ENCODE measurements at places on chromosomes 5 and 9. TPM values are rescaled to one million over a fixed set of nuclear protein-coding genes. Genes with fewer than 3 reads are reported as not detected.
A peak's percentile ranks its signal among the peaks of the same experiment; 100 is the strongest.

DNA sequence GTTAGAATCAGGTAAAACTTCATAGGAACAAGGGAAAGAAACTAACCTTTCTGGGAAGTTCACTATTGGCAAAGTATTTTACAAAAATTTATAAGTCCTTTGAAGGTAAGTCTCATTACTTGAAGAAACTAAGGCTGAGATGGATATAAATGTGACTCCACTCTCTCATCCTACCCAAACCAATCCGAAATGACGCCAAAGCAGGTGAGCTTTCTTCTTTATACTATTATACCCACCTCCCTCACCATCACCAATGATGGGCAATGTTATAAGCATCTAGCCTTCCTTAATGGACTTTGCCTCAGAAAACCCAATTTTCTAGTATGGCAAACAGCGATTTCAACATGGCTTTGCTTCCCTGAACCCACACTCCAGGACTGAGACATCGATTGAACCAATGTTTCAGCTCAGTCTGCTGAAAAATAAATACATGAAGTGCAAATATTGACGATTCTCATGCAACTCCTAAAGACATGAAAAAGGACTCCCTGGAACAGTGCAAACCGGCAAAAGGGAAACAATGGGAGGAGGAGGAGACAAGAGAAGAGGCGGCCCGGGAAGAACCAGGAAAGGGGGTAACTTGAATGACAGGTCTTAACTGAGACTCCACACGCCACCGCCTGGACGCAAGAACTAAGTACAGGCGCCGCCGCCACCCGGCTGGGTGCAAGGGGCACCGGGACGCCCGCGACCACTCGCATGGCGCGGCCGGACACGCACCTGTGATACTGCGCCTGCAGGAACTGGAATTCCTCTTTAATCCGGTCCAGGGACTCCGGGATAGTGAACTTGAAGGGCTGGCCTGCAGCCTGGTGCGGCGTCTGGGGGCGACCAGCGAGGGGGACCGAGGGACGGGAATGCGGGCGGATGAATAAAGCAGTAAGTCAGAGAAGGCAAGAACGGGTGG, 2.5 kb downstream of the TLE1 start:
- peaks cover 44% of the 10 kb centered on the region for H3K4me1 ChIP-seq
- peaks cover 37% of the 10 kb centered on the region for H3K36me3 ChIP-seq
- H3K27ac ChIP-seq, result peak overlapping the region; percentile 83
- H3K4me3 ChIP-seq, result peak overlapping the region; percentile 79
- no peaks in the 10 kb centered on the region for H3K27me3 ChIP-seq

- no peaks in the 10 kb centered on the region for H3K27me3 ChIP-seq
- no peak overlapping the region for H3K4me3 ChIP-seq
Observed at GRCh38 chr5:172660974-172661373, 19.9 kb downstream of the NEURL1B start.

DNA sequence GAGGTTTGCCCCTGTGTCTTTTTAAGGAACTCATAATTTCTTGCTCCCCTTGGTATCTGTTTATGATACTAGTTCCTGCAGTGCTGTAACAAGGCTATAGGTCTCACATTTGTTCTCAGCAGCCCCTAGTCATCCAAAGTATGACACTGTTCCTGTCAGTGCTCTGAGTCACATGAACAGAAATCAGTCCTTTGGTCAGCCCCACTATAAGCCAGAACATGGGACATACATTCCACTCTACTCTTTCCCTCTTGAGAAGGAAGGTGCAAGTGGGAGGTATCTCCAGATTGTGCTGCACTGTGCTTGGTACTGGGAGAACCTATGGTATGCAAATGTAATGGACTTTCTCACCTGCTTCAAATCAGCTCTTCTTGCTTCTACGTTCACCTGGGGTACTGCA, 87.0 kb downstream of the IARS1 start:
- H3K27me3 ChIP-seq, result no peaks in the 10 kb centered on the region
- no peaks in the 10 kb centered on the region for H3K4me1 ChIP-seq
- peak overlapping the region; percentile 9 for H3K27ac ChIP-seq
- peaks cover 26% of the 10 kb centered on the region for H3K36me3 ChIP-seq
- no peak for DNase-seq
- H3K4me3 ChIP-seq, result no peak overlapping the region

GRCh38 chr9:129069862-129070641, 10.9 kb upstream of the DOLPP1 start:
- no peaks in the 10 kb centered on the region for H3K4me1 ChIP-seq
- no peak overlapping the region for H3K27ac ChIP-seq
- H3K4me3 ChIP-seq, result no peak overlapping the region
- H3K36me3 ChIP-seq, result no peaks in the 10 kb centered on the region
- DNase-seq, result no peak

DNA sequence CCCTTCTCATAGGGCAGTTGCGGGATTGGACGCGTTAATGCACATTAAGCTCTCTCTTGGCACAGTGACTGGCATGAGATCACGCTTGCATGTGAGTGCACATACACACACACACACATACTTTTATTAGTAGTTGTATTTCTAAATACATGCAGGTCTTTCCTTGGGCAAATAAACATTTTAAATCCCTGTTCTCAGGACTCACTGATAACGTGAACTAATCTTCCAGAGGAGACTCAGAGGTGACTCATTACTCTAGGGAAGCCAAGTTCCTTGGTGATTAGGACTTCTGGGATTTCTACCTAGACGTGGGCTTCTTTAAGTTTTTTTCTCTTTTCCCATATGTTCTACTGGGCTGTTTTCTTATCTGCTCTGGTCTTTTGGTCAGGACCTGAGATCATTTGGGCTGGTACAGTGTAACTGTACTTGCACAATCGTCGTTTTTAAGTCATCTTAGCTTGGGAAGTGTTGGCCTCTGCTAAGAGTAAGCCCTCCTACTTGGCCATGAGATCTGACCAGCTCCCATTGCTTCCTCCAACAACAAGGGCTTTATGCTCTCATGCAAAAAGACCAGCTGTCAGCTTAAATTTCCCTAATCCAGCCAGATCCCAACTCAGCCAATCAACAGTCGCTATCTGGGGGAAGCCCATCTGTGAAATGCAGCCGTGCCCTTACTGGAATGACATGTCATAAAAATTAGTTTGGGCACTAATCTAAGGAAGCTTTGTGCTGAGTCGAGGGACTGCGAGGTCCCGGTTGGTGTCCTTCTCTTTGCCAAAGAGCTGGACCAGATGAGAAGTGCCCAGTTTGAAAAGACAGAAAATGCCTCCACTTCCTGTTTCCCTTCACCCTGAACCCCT, 176.4 kb upstream of the ANKRD55 start:
- H3K36me3 ChIP-seq, result no peaks in the 10 kb centered on the region
- H3K27me3 ChIP-seq, result no peaks in the 10 kb centered on the region
- H3K4me1 ChIP-seq, result peaks cover 33% of the 10 kb centered on the region
- H3K27ac ChIP-seq, result no peak overlapping the region
- DNase-seq, result peak; percentile 67
- H3K4me3 ChIP-seq, result no peak overlapping the region

DNA sequence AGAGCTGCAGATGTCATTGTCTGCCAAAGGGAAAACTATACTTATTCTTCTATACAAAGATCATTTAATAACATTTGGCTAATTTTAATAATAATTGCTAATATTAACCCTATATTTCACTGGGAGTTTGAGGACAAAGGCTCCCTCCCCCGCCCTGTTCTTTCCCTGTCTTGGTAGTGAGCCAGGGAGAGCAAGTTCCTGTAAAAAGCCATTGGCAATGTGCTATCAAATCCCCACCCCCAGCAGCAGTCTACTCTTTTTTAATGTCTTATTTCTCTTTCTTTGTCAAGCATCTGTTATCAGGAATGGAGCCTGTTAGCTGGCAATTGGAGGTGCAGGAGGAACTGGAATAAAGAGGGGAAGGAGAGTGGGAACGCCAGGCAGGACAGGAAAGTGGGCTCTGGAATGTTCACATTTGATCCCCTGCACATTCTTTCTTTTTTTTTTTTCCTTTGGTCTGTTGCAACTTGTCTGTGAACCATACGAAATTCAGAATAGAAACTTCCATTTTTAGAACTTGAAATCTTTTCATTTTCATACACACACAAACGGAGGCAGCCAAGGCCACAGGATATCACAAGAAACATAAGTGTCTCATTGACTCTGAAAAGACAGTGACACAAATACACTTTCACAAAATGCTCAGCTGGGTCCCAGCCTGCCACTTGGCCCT, 664.8 kb upstream of the ZNF608 start:
- H3K27me3 ChIP-seq, result no peaks in the 10 kb centered on the region
- no peaks in the 10 kb centered on the region for H3K36me3 ChIP-seq
- H3K4me3 ChIP-seq, result no peak overlapping the region
- peaks cover 45% of the 10 kb centered on the region for H3K4me1 ChIP-seq

DNA sequence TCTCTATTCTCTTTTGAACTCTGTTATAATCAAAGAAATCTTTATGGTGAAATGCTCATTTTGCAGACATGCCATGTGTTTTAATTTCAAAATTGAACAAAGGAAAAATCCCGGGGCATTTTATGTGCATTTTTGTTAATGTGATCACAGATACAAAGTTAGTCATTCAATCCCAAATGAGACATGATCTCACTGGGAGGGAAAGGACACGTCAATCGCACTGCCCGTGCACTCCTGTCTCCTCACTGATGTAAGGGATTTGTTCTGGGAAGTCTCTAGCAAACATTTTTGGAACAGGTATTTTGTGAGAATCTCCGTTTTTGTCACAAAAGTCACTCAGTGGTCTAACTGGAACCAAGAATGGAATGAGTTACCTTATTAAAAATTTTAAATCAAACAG, 97.9 kb upstream of the RANBP6 start:
- H3K4me1 ChIP-seq, result no peaks in the 10 kb centered on the region
- H3K4me3 ChIP-seq, result no peak overlapping the region
- no peaks in the 10 kb centered on the region for H3K27me3 ChIP-seq
- H3K36me3 ChIP-seq, result no peaks in the 10 kb centered on the region
- no peak overlapping the region for H3K27ac ChIP-seq

DNA sequence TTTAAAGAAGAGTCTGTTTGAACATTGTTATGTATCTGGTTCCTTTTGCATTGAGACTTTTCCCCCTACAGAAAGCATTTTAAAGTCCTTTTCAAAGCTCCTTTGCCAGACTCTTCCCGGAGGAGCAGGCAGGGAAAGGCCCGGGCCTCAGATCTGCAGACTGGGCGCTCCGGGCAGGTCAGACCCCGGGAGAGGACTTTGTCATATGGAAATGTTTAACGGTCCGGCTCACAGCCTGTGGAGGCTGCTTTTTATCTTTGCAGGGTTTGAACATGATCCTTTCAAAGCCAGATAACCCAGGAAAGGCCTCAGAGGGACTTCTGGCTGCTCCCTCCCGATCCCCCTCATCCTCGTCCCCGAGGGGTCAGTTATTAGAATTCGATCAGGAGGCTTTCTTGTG, 82.1 kb upstream of the IRX2 start:
- no peaks in the 10 kb centered on the region for H3K4me1 ChIP-seq
- no peak for DNase-seq
- H3K36me3 ChIP-seq, result no peaks in the 10 kb centered on the region
- no peak overlapping the region for H3K4me3 ChIP-seq

GRCh38 chr5:96823900-96824380, 16.2 kb upstream of the ERAP1 start:
- H3K27me3 ChIP-seq, result no peaks in the 10 kb centered on the region
- H3K4me3 ChIP-seq, result no peak overlapping the region
- no peaks in the 10 kb centered on the region for H3K36me3 ChIP-seq
- peak; percentile 91 for DNase-seq
- peaks cover 16% of the 10 kb centered on the region for H3K4me1 ChIP-seq

DNA sequence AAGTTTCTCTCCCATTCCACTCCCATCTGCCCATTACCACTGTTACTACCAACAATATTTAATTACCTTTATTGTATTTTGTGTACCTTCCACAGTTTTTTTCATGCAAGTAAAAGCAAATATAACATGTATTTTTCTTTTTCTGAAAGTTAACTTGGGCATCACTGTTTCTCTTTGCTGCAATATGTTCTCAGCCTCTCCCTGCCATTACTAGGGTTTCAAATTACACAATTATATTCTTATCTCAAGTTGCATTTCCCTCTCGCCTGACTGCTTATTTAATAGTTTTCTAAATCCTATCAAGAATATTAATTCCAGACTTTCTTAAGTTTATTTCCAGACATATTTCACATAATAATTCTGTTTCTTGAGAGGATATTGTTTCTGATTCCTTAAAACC, 46.9 kb upstream of the GAS1 start:
- DNase-seq, result no peak
- H3K4me1 ChIP-seq, result peaks cover 8% of the 10 kb centered on the region
- no peaks in the 10 kb centered on the region for H3K27me3 ChIP-seq

DNA sequence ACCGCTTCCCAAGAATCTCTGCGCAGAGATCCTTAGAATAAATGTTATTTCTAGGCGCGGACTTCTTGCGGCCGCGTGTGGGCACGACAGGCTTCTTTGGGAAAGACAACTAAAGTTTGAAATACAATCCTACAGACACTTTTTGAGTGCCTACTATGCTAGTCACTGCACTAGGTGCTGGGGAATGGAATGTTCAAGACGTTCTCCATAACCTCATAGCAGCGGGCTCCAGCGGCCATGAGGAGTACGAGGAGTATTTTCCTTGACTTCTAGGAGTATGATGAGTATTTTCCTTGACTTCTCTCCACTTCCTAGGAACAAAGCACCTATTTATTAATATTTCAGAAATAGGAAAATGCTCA, 636 bp upstream of the PWWP2A start:
- no peak for DNase-seq
- H3K27ac ChIP-seq, result no peak overlapping the region
- no peaks in the 10 kb centered on the region for H3K27me3 ChIP-seq
- 0 out of 2 replicates have a peak, but pooled peaks cover 3% of the 10 kb centered on the region for H3K36me3 ChIP-seq
- peaks cover 14% of the 10 kb centered on the region for H3K4me1 ChIP-seq
- no peak overlapping the region for H3K4me3 ChIP-seq

- peak; percentile 45 for DNase-seq
- no peaks in the 10 kb centered on the region for H3K36me3 ChIP-seq
- no peak overlapping the region for H3K4me3 ChIP-seq
Observed at GRCh38 chr5:89421035-89421434, 538.1 kb upstream of the MEF2C start.

- peaks cover 22% of the 10 kb centered on the region for H3K4me1 ChIP-seq
- H3K27me3 ChIP-seq, result no peaks in the 10 kb centered on the region
- no peak overlapping the region for H3K27ac ChIP-seq
- no peaks in the 10 kb centered on the region for H3K36me3 ChIP-seq
- no peak overlapping the region for H3K4me3 ChIP-seq
Observed at GRCh38 chr9:137437691-137438590, 3.2 kb downstream of the ENTPD8 start.

GRCh38 chr9:135801070-135801469, 99.1 kb downstream of the KCNT1 start:
- no peak overlapping the region for H3K4me3 ChIP-seq
- no peak for DNase-seq
- no peaks in the 10 kb centered on the region for H3K27me3 ChIP-seq
- H3K36me3 ChIP-seq, result no peaks in the 10 kb centered on the region
- H3K4me1 ChIP-seq, result no peaks in the 10 kb centered on the region

- no peaks in the 10 kb centered on the region for H3K36me3 ChIP-seq
- H3K4me3 ChIP-seq, result no peak overlapping the region
- DNase-seq, result peak; percentile 44
- H3K27me3 ChIP-seq, result peaks cover 85% of the 10 kb centered on the region
- H3K27ac ChIP-seq, result no peak overlapping the region
Observed at GRCh38 chr9:126228781-126229444, 97.7 kb upstream of the MVB12B start.

- H3K36me3 ChIP-seq, result no peaks in the 10 kb centered on the region
- DNase-seq, result no peak
- no peaks in the 10 kb centered on the region for H3K27me3 ChIP-seq
- H3K4me3 ChIP-seq, result no peak overlapping the region
- H3K4me1 ChIP-seq, result no peaks in the 10 kb centered on the region
Observed at GRCh38 chr5:125148706-125149105, 402.3 kb upstream of the ZNF608 start.

The RFX3 gene
- 8.4 TPM for total RNA-seq

The HOMER1 gene
- total RNA-seq, result 12.5 TPM

The CNTFR gene
- not detected for total RNA-seq

The SNCAIP gene
- total RNA-seq, result not detected

The F2RL1 gene
- 34.6 TPM for total RNA-seq

The LCN9 gene
- total RNA-seq, result not detected

The SYNPO gene
- total RNA-seq, result 1.8 TPM

The DNAJA1 gene
- 88.4 TPM for total RNA-seq

The ADAMTSL2 gene
- 0.39 TPM for total RNA-seq

The PPWD1 gene
- total RNA-seq, result 38.9 TPM

The EQTN gene
- not detected for total RNA-seq

The CCDC152 gene
- 0.25 TPM for total RNA-seq

The ZNF658 gene
- total RNA-seq, result 4.1 TPM

Measured in PC-9 (cell line).